ENCODE measurements at places on chromosomes 6 and 20.
A peak's percentile ranks its signal among the peaks of the same experiment; 100 is the strongest.

- no peak for DNase-seq
Measured at GRCh38 chr6:156699017-156699421, 78.2 kb upstream of the ARID1B start.

- DNase-seq, result no peak
Measured at GRCh38 chr20:11852811-11853210, 64.9 kb upstream of the BTBD3 start.

DNA sequence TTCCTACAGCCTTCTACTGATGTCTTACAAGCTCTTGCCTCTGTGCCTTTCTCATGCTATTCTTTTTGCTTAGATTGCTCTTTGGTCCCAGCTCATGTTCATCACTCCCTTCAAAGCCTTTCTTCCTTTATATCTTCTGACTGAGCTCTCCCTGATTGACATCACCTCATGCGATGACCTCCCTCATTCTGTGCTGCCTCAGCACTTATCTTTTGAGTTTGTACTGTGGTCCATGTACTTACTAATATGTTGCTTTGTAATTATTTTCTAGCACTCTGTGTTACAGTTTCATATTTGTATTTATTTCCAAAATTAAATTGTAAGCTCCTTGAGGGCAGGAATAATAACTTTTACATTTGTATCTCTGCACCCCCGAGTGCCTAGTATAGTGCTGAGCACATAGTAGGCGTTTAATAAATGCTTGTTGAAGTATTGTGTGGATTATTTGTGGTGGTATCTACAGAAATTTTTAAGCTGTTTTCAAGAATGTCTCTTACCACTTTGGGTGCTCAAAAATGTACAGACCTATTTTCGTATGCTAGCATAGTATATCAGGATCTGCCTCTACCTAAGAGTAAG, 17.4 kb downstream of the ZKSCAN8 start:
- no peak for DNase-seq

DNA sequence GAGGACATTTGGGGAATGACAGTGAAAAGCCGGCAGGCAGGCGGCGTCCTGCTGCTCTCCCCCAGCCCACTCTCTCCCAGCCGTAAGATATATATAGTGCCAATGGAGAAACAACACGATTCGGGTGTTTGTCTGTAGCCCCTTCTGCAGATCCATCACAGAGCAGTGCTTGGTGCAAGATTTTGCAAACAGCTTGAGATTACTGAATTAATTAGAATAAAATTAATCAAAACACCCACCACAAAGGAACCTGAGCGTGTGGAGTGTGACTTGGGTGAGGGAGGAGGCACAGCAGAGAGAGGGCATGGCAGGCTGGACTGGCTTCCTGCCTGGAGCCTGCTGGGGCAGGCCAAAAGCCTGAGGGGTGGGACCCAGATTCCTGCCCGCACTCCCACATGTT, 28.8 kb upstream of the CCDC167 start:
- no peak for DNase-seq

DNA sequence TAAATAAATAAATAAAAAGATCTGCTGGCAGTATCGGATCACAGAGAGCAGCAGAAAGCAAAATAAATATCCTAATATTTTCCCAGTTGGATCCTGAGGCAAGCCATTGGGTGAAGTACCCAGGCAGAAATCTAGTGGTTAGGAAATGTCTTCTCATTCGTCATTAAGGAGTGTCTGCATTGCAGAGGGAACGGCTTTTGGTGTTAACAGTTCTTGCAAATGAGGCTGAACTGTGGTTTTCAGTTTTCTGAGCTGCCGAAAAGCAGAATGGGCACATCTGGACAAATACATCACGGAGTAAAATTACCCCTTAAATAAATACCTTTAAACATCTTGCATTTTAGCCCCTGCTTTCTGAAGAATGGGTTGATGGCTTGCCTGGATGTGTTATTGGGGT, 82.3 kb upstream of the MPC1 start:
- DNase-seq, result no peak

- DNase-seq, result no peak
Measured at GRCh38 chr6:81562169-81562568, 190.3 kb downstream of the TENT5A start.

DNA sequence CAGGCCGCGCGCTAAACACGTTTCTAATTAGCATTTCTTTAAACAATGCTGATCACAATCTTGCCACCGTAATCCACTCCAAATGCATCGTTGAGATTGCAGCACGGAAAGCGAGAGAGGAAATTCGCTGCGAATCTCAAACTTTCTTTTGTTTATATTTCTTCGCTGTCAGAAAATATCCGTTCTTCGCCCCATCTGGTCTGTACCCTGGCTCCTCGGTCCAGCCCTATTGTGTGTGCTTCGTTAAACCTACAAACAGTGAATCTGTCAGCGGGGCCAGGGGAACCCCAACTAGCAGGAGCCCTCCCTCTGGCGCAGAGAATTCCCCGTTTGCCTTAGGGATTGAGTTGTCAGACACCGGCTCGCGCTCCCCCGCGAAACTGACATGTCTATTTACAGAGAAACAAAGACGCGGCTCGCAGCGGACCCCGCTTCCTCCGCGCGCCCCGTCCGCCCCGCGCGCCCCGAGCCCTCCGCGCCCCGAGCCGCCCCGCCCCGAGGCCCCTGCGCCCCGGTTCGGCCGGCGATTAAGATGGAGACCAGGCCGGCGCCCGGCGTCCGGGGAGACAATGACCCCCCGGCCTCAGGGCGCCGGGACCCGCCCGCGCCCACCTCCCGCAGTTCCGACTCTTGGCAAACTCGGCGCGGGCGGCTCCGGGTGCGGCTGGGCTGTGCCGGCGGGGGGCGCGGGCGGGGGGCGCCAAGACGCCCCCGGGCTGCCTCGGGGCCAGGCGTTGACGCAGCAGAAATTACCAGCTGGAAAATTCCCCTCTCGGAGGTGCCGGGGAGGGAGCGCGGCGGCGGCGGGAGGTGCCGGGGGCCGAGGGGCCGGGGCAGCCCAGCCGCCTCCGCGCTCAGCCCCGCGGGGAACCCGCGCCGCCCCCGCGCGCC, 874 bp downstream of the ZBTB46 start:
- DNase-seq, result peak; percentile 14

DNA sequence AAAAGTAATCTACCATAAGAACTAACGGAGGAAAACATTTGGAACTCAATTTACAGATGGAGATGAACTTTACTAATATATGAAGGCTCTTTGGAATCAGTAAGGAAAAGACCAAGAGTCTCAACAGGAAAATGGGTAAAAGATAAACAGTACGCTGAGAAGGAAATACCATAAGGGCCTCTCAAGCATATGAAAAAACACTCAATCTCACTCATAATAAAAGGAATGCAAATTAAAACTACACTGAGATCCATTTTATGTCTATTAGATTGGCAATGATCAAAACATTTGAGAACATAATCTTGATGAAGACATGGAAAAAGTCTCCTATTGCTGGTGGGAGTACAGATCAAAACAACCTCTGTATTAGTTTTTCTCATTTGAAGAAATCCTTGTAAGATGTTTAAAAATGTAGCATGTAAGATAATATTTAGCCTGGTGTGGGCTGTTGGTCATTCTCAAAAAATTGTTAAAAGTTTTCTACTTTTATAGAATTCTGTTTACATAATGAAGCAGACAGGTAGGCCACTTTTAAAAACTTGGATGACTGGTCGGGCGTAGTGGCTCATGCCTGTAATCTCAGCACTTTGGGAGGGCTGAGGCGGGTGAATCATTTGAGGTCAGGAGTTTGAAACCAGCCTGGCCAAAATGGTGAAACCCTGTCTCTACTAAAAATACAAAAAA, 14.5 kb downstream of the REV3L start:
- DNase-seq, result no peak

GRCh38 chr6:169724494-169725124, at the start of gene PHF10:
Gene PHF10, minus strand, starts transcription at chr6:169724500. Its CDS starts 569 bp downstream, at chr6:169723931.
- DNase-seq, result peak; percentile 66

DNA sequence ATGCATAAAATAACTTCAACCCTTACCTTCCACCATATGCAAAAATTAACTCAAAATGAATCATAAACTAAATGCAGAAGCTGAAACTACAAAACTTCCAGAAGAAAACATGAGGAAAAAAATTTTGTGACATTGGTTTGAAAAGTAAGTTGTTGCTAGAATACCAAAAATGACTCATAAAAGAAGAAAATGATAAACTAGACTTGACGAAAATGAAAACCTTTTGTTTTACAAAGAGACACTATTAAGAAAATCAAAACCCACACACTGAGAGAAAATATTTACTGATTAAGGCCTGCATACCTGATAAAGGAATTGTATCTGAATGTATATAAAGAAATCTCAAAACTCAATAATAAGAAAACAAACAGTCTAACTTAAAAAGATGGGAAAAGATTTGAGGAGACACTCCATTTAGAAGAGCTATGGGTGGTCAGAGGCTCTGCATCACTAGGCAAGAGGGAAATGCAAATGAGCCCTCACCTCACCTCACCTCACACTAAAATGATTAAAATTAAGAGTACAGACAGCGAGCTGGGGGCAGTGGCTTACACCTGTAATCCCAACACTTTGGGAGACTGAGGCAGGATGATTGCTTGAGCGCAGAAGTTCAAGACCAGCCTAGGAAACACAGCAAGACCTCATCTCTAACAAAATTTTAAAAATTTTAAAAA, 97.6 kb upstream of the CST7 start:
- DNase-seq, result no peak

- no peak for DNase-seq
Measured at GRCh38 chr6:13355999-13356785, 27.9 kb upstream of the TBC1D7 start.

DNA sequence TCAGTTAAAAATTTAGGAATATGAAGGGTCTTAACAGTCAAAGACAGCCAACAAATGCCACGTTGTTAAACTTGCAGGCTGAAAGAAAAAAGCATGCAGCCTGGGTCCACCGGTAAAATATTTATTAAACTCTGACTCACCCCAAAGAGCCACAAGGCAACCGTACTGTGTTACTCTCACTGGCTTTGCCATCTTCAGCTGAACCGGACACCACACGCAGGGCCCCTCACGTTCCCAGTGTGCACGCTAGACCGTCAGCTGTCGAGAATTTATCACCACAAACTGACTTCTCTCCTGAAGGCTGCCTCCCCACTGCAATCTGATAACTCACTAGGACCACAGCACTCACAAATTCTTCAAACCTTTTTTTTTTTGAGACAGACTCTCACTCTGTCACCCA, 30.7 kb downstream of the HUS1B start:
- DNase-seq, result no peak

Measured in CD4-positive, CD25-positive, alpha-beta regulatory T cell (primary cell).